ENCODE measurements at places on chromosomes 13 and 19. TPM values are rescaled to one million over a fixed set of nuclear protein-coding genes. Genes with fewer than 3 reads are reported as not detected.

DNA sequence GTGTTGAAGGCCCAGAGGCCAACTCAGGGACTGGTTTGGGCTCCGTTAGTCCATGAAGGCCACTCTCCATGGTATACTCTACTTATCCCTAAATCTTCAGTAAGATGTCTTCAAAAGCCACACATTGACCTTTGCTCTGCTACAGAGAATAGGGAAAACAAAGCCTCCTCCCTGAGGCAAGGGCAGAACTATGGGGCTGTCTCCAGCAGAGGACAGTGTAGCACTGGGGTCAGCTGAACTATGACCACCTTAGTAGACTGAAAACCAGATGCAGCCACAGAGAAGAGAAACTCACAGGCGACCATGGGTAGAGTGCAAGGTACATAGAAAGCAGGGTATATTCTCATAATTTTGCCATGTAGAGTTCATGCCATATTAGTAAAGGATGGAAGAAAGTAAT, 587.4 kb downstream of the LMO7 start:
- DNase-seq = no peak

GRCh38 chr13:30792285-30793000, 57.1 kb downstream of the ALOX5AP start:
- no peak for DNase-seq

GRCh38 chr19:3454656-3455392, 25.5 kb downstream of the SMIM24 start:
- DNase-seq = no peak

DNA sequence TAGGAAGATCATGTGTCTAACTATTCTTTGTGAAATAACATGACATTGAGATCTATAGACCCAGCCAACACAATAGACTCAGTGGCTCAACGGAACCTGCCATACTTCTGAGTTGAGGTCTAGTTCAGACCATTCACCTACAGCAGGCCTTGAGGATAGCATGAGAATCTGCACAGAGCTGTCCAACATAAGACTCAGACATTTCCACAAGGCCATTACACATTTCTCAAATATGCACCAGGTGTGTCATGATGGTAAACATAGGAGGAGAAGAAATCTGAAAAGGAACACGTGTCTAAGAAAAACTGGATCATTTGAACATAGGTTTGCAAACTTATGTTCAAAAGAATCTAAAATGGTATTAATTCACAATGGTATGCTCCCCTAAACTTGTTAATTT, 421.4 kb downstream of the SLITRK6 start:
- DNase-seq = no peak

DNA sequence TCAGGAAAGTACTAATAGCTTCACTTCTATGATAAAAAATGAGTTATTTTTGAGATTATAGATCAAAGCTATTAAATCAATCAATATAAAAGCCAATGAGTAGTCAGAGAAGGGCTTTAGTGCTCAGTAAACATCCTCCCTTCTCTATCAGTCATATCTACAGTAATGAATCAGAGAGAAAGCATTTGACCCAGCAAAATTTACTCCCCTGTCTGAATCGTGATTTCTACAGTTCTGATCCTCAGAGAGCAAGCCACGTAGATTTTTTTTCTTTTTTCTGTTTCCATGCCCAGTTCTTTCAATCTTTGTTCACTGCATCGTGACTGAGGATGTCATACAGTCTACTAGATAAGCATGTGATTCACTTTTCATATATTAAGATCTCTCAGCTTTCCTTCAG, 16.2 kb upstream of the MBNL2 start:
- DNase-seq = no peak

DNA sequence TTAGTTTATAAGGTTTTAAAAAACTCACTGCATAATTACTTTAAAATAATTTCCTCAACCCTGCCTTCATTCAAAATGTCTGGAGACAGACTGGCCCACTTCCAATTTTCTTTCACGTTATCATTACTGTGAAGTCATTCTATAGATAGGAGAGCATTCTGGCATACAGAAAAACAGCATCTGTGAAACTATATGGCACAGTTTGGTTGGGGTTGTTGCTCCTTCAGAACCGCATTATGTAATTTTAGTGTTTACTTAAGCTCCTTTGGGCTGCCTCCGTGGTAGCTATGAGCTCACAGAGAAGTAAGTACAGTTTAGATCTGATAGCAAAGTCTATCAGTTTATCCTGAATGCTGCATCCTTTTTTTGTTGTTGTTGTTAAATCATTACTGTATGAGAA, 104.3 kb downstream of the KCNRG start:
- DNase-seq = no peak

GRCh38 chr13:97015661-97016350, 21.5 kb upstream of the OXGR1 start:
- no peak for DNase-seq

DNA sequence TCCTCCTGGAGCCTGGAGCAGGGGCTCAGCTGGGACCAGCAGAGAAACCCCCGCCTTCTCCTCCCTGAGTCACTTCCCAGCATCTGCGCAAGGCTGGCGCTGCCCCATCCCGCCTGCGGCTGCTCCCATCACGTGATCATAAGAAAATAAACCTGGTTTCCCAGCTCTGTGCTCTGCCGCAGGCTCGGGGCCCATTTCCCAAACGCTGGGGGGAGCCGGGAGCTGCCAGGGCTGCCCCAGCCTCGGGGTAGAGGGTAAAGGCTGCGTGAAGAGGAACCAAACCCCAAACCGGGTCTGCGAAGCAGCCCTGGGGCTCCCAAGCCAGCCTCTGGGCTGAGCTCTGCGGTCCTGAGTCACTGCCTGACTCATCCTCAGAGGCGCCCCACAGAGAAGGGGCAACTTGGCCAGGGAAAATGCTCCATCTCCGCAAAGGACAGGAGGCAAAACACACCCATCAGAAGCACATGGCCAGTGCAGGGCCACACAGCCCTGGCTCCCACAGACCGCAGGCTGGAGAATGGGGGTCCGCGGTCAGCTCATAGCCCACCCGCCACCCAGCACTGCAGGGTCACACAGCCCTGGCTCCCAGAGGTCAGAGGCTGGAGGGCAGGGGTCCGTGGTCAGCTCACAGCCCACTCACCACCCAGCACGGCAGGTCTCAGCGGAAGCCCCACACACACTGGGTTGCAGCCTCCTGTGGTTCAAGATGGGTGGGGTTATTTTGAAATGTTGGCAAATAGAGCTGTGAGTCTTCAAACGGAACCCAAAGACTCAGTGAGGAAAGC, 67.1 kb downstream of the RASA3 start:
- peak; percentile 58 for DNase-seq

- no peak for DNase-seq
These were observed 35.3 kb downstream of the SOX1 start for GRCh38 chr13:112102243-112102642.

- no peak for DNase-seq
These were observed 61.4 kb downstream of the MICU2 start for GRCh38 chr13:21542563-21542962.

GRCh38 chr19:29505097-29505824, 20.5 kb upstream of the VSTM2B start:
- no peak for DNase-seq

The SPRY2 gene
- 106 TPM for total RNA-seq

The ZNF580 gene
- total RNA-seq = 41.8 TPM

The ARHGAP45 gene
- total RNA-seq = 1.7 TPM

The MBD3L2 gene
- not detected for total RNA-seq

The TNFAIP8L1 gene
- total RNA-seq = 7.0 TPM

The MCEMP1 gene
- not detected for total RNA-seq

The PTGER1 gene
- total RNA-seq = 0.40 TPM

The NLRP9 gene
- total RNA-seq = not detected

The TEX101 gene
- total RNA-seq = not detected
